Stimulated activated CD4-positive, alpha-beta T cell treated with anti-CD3 and anti-CD28 coated beads, TNF-alpha, amount 100 ng/mL, for 1 hour (primary cell): ENCODE measurements at places on chromosomes 1 and 21.

- DNase-seq = no peak
These were observed 27.2 kb upstream of the NPPB start for GRCh38 chr1:11885916-11886315.

GRCh38 chr1:234595899-234596298 lies 14.1 kb downstream of the IRF2BP2 start:
- DNase-seq = no peak

GRCh38 chr1:86498281-86498680 lies 29.6 kb downstream of the CLCA1 start:
- DNase-seq = no peak

GRCh38 chr21:34034369-34035014 lies 38.9 kb upstream of the MRPS6 start:
- DNase-seq = no peak

- DNase-seq = no peak
These were observed 76.9 kb upstream of the PGBD5 start for GRCh38 chr1:230502996-230503395.

DNA sequence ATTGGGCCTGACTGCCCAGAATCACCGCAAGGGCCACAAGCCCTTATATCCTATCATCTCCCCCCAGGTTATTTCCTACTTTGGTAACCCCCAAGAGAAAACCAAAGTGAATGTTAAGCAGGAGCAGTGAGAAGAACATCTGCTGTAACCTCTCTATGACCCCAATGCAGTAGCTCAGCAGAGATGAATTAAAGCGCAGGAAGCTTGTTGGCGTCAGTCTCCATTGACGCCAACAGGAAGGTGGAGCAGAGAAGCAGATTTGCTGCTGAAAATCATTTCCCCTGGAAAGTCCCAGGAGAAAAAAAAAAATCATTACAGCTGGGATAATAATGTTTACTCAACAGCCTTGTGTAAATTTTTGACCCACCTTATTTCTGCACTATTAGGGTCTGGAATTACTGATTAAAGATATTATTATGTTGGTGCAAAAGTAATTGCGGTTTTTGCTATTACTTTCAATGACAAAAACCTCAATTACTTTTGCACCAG lies 33.2 kb upstream of the FAM163A start:
- DNase-seq = no peak

- no peak for DNase-seq
These were observed 233.4 kb upstream of the FGGY start for GRCh38 chr1:59063501-59063900.

- no peak for DNase-seq
These were observed 156.5 kb downstream of the HLX start for GRCh38 chr1:221035662-221036153.

GRCh38 chr1:205970486-205970885 lies 27.2 kb upstream of the SLC26A9 start:
- DNase-seq = no peak

- peak; percentile 39 for DNase-seq
These were observed 106.0 kb downstream of the SLC45A1 start for GRCh38 chr1:8423692-8424538.

DNA sequence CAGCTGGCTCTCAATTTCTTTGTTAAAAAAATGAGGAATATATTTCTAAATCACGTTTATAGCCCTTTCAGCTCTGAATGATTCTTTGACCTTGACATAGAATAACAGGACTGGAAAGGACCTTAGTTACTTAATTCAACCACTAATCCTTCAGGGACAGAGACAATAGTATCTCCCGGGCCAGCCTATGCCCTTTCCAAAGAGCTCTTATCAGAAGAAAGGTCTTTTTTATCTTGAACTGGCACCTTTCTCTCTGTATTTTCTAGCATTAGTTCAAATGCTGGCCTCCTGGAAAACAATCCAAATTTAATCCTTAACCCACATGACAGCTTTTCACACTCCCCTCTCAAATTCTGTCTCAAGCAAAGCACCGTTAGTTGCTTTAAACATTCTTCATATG lies 44.8 kb upstream of the FBXO28 start:
- no peak for DNase-seq

- no peak for DNase-seq
These were observed 5.2 kb downstream of the SLC66A1 start for GRCh38 chr1:19317126-19317910.

GRCh38 chr1:176876966-176877515 lies 287.5 kb downstream of the ASTN1 start:
- DNase-seq = no peak

- no peak for DNase-seq
These were observed at the start of gene IL23R for GRCh38 chr1:67166196-67166595. Gene IL23R, plus strand, starts transcription at chr1:67166454. Its CDS starts 1,667 bp downstream, at chr1:67168121.

GRCh38 chr1:167935216-167936067 lies 1.0 kb upstream of the DCAF6 start:
- DNase-seq = peak; percentile 8
